Colonic mucosa (tissue), 4 donors: ENCODE measurements at places on chromosomes 3 and 15. TPM values are rescaled to one million over a fixed set of nuclear protein-coding genes. Genes with fewer than 3 reads are reported as not detected.

The PRR20G gene
- total RNA-seq = not detected

The HYKK gene
- total RNA-seq = 7.6 TPM

The CFAP20DC gene
- total RNA-seq = 1.7 TPM

The TM6SF1 gene
- total RNA-seq = 1.5 TPM

The GREM1 gene
- 18.9 TPM for total RNA-seq

The OR5K1 gene
- total RNA-seq = not detected

The KNSTRN gene
- 12.2 TPM for total RNA-seq

The ROBO2 gene
- 0.74 TPM for total RNA-seq

The PCCB gene
- total RNA-seq = 60.0 TPM

GRCh38 chr3:124227150-124227630 is 235.3 kb upstream of the ROPN1 start:
- no peak for DNase-seq

- DNase-seq = no peak
Measured at GRCh38 chr3:190807719-190808375, 54.6 kb downstream of the GMNC start.

- DNase-seq = no peak
Measured at GRCh38 chr3:173976281-173976680, 578.7 kb downstream of the NLGN1 start.

DNA sequence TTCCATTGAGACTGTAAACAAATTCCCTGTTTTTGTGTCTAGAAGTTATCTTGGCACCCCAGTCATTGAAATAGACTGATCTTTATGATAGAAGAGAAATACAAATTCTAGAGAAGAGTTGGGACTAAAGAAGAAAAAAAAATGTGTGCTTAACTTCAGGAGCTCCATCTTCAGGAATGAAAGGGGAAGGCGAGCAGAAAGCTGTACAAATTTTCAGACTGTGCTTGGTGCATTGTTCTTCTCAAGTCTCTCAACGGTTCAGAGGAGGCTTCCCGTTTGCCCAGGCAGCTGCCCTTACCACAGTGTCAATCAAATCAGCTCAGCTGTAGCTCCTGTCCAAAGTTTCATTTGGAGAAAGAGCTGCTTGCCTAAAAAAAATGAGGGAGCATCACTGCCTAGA is 41.7 kb downstream of the OXSM start:
- DNase-seq = no peak

GRCh38 chr15:67033012-67033411 is 32.4 kb upstream of the SMAD3 start:
- DNase-seq = no peak

GRCh38 chr15:75738647-75739325 is 26.1 kb upstream of the CSPG4 start:
- peak; percentile 98 for DNase-seq

DNA sequence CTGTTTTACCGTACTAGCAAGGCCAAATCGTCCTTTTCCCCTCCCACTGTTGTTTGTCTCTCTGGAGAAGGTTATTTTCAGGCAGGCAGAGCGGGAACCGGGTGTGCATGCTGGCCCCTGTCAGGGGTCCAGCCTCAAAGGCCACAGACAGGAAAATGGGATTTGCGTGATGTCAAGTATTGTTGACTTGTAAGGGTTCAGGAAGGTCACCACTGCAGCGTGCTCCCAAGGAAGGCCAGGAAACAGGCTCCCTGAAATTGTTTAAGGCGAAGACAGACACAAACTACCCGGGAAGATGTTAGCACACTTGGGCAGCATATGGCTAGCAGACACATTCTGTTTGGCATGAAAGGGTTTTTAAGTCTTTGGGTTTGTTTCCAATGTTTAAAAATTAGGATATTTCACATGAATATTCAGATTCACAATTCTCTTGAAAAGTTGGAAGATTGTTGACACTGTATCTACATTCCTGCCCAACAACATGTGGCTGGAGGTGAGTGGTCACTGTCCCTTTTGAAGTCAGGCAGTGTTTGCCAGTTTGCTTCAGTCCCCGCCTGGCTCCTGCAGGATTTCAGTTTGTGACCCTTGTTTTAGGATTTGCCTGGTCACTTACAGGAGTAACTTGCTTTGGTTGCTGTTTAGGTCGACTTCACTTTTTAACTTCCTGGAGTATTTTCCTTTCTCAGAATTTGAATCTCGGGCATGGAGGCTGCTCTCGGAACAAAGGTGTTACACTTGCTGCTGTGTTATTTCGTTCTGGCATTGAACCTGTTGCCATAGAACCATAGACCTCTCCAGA is 90.4 kb downstream of the BDH1 start:
- no peak for DNase-seq

DNA sequence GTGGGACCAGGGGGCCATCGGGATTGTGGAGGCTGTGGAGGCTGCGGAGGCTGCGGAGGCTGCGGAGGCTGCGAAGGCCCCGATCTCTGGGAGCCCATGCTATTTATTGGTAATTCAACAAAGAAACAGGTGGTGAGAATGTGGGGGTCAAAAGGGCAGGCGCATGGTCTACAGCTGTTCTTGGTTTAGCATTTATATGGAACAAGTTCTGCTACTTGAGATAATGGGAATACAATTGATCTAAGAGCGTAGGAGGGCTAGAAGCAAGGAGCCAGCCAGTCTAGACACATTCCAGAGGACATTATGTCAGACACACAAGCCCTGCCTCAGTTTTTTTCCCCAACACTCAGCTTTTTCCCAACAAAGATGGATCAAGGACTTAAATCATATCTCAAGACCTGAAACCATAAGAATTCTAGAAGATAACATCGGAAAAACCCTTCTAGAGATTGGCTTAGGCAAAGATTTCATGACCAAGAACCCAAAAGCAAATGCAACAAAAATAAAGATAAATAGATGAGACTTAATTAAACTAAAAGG is 20.1 kb downstream of the C3orf80 start:
- no peak for DNase-seq

GRCh38 chr3:112489674-112490479 is 9.4 kb downstream of the BTLA start:
- DNase-seq = no peak

DNA sequence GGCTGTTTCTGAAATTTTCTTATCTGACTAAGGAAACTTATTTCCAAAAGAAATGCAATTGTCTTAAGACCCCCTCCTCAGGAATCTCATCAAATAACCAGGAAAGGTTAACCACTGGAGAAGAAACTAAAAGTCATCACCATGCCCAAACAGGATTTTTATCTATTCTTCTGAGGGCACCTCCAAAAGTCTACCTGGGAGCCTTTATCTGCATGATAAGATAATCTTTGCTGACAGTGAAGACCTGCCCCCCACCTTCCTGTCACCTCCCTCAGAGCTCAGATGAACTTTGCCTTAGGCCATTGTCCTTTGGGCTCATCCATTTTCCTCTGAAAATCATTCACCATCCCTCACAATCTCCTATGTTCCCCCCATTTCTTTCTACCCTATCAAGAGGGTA is 137.3 kb upstream of the SMAD3 start:
- DNase-seq = no peak

- DNase-seq = peak; percentile 86
Measured at GRCh38 chr15:22944651-22945050, 35.5 kb downstream of the CYFIP1 start.

DNA sequence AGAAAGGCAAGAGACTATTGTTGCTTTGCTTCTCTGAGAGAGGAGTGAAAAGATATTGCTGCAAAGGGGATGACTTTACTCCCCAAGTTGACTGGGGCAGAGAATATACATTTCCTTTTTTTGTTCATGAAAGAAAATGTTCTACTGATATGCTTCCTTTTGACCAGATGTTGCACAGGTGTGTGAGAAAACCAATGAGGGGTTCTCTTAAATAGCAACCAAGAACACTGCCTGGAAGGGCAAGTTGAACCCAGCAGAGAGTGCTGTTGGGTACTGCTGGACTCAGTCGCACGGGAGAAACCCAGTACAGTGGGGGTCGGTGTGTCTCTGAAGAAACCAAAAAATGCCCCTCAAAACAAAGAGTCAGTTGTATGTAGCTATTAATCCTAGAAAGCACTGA is 101.2 kb downstream of the CHST2 start:
- DNase-seq = no peak

- DNase-seq = no peak
Measured at GRCh38 chr3:151673974-151674373, 59.8 kb upstream of the AADACL2 start.

GRCh38 chr3:40464339-40465110 is 7.4 kb downstream of the RPL14 start:
- DNase-seq = no peak

- DNase-seq = no peak
Measured at GRCh38 chr15:98899272-98900021, 108.1 kb downstream of the PGPEP1L start.

DNA sequence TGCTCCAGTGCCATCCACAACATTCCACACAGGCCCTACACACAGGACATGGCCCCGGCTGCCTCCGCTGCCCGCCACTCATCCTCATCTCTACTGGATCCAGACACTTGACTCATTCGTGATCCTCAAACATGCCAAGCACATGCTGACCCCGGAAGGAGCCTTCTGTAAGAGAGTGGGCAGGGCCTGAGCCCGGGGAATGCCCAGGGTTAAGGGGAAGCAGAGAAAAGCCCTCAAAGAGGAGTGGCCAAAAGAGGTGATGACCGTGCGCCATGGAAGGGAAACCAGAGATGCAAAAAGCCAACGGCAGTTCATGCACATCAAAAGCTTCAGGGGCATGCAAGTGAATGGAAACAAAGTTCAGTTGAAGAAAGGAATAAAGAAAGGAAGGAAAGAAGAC is 46.1 kb downstream of the RFTN1 start:
- no peak for DNase-seq

DNA sequence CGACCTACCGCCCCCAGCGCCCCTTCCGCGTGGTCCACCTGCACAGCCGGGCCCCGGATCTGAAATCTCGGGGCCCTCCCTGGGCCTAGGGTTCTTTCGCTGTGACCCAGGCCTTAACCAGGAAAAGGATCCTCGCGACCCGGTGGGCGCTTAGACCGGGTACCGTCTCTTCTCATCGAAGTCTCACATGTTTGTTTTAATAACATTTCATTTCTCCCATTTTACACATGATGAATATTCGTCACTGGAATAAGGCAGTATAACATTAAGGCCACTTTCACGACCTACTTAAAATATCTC is 277 bp upstream of the DALRD3 start:
- DNase-seq = no peak

DNA sequence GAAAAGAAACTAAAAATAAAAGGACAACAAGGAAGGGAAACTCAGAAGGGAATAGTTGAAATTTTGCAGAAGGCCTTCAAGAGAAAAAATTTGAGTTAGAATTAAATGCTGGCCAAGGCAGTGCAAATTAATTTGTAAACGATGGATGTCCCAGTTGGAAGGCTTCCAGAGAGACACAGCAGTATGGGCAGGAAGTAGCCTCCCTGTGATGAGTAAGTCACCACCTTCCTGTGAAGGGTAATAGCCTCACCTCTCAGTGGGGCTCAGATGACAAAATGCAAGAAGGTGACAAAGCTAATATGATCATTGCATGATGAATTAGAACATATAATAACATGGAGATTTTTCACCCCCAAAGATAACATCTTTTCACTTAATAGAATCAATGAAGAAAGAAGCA is 27.3 kb upstream of the TMCO5A start:
- DNase-seq = no peak

DNA sequence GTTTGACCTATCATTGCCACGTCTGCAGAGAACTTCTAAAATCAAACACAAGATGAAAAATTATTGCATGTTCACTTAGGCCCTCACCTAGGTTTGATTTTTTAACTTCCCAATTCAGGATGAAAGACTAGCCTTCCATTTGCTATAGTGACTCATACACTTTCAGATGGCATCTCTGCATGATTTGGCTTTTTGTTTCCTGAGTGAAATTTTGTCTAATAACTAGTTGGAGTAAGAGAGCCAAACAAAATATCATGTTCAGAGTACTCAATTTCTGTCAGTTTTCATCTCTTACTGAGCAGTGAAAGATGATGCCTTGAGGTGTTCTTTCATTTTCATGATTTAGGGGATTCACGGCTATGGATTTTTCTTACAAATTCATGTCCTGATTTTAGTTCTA is 122.9 kb downstream of the NSUN3 start:
- DNase-seq = no peak

GRCh38 chr3:97245201-97245910 is 431.0 kb downstream of the EPHA6 start:
- no peak for DNase-seq

GRCh38 chr3:54630101-54630623 is 297.7 kb downstream of the LRTM1 start:
- DNase-seq = no peak

DNA sequence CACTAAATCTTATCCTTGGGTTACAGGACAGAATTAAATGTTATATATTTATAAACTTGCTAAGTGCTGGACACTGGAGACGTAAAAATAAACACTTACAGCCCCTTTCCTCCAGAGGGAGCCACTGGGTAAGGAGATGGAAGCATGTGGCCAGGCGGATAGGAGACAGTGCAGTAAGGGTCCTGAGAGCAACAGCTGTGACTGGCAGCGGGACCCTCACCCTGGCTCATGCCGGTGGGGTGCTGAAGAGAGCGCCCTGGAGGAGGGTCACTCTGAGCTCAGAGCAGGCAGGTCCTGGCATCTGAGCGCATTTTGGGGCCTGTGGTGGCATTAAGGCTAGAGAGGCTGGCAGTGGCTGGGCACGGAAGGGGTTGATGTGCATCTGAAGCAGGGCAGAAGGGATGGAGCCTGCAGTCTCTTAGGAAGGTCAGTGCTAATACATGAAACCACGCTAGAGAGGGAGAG is 16.0 kb downstream of the SEC61A1 start:
- no peak for DNase-seq

- no peak for DNase-seq
Measured at GRCh38 chr15:63047792-63048114, 5.2 kb downstream of the TPM1 start.

GRCh38 chr3:173849489-173849888 is 451.9 kb downstream of the NLGN1 start:
- no peak for DNase-seq

DNA sequence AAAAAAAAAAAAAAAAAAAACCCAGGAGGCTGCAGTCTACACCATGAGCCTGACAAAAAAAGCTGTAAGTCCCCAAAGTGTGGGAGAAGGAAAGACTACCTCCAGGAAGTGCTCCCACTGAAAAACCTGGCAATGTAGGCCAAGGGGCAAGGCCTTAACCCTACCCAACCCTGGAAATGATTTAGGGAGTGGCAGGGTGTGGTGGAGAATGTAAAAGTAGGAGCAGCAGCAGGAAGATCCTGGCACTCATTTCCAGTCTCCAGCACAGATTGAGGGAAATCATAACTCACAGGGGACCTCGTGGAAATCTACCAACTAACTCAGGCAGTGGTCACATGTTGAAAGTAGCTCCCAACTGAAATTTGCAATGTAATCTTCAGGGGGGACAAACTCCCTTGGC is 839.5 kb downstream of the EPHA3 start:
- DNase-seq = peak; percentile 86

DNA sequence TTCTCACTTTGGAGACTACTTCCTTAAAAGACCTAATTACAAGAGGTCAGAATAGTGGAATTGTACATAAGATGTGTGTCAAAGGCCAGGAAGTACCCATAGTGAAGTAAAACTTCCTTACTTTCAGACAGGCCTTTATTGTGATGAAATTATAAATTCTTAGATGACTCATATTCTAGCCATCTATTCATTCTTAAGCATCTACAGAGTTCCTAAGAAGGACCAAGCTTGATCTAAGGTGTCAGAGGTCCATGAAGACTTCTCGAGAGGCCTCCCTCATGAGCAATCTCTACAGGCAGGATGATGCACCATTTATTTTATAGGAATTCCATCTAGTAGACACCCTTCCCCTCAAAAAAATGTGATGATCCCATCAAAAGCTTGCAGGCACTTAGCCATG is 493.3 kb downstream of the MAGI1 start:
- DNase-seq = no peak

- no peak for DNase-seq
Measured at GRCh38 chr3:32460031-32460749, 42.5 kb downstream of the CMTM6 start.

GRCh38 chr3:138234401-138235179 is 47.5 kb downstream of the ARMC8 start:
- DNase-seq = no peak
